Left ventricle myocardium superior (tissue), 1 donor: ENCODE measurements at places on chromosomes 3 and 15.

DNA sequence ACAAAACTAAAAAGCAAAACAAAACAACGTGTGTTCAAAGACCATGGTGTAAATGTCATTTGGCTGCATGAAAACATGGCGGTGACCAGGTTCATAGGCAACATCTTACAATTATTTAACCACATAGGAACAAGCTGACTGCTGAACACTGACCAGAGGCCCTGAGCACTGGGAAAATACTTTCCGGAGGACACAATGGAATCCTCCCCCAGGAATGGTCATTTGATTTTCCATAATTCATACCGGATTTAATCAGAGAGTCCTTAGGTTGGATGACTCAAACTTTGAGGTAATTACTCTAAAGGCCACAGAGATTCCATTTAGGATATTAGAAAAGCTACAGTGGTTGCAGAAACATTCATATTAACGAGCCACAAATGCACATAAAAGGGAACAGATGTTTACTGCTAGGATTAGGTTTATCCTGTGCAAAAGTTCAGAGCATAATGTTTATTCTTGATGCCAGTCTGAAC lies 254.7 kb downstream of the NR1D2 start:
- DNase-seq: no peak

DNA sequence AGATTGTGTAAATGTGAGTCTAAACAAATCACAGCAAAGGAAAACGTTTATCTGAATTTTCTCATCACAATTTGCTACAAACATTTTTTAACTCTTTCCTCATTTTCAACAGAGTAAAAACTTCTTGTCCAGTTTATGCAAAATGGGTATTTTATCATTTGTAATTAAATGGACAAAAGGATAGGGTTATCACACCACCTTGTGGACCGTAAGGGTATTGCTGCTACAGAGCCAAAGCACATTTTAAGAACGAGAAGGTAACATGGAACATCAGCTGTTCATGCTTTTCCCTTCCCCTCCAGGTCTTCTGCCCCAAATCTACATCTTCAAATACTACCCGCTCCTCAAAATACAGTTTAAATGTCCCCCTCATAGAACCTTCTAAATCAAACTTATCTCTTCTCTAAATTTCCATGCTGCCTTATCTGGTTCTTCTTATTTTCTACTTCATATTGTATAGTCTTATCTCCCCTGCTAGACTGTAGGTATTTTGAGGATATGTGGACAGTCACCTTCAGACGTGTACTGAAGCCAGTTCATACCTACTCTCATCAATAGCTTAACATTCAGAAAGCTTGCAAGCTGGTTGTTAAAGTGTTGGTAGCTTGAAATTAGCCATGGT lies 12.8 kb upstream of the SETMAR start:
- no peak for DNase-seq

DNA sequence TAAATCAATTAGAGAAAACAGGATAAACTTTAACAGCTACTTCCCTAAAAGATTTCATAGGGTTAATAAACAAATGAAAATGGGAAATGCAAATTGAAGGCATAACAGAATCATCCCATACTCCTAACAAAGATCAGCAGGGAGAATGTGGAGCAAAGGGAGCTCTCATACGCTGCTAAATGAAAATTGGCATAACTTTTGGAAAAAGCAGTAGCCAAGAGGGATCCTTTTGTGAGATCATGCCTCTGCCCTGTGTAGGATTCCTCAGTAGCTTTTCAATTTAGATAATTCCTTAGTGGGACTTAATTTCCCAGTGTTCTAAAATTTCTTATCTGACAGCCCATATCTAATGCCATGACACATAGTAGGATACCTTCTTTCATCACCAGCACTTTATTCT lies 18.2 kb downstream of the NIPA2 start:
- DNase-seq: no peak

DNA sequence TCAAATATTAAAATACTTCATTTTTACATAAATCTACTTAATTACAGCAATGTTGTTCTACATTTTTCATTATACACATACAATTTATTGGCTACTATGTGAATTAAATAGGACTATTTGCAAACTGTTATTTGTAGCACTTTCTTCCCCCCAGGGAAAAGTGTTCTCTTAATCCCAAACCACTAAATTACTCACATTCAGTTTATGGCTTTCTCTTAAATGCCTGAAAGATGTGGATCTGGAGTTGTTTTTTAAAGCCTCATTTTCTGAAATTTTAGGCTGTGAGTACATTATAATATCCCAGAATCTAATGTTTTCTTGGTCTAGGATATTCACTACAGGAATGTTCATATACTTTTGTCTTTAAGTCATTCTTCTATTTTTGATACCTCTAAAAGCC lies 32.7 kb downstream of the PRTG start:
- DNase-seq: no peak

DNA sequence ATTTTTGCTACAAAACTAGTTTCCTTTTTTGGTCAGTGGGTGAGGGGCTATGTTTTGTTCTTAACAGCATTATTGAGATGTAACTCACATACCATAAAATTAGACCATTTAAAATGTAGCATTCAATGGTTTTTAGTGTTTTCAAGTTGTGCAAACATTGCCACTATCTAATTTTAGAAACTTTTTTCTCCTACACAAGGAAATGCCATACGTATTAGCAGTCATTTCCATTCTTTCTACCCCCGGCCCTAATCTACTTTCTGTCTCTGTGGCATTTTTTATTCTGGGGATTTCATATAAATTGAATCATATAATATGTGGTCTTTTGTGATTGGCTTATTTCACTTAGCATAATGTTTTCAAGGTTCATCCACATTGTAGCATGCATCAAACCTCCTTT lies 55.0 kb upstream of the TIPARP start:
- no peak for DNase-seq

GRCh38 chr15:39690881-39691634 lies 91.6 kb downstream of the FSIP1 start:
- no peak for DNase-seq
